ENCODE measurements at places on chromosomes 6 and 20. TPM values are rescaled to one million over a fixed set of nuclear protein-coding genes. Genes with fewer than 3 reads are reported as not detected.

Gene PSORS1C1
- total RNA-seq: 0.64 TPM

Gene IMPG1
- total RNA-seq: not detected

Gene PEX3
- 23.7 TPM for total RNA-seq

Gene WFDC5
- not detected for total RNA-seq

Gene HSPA1L
- total RNA-seq: 1.8 TPM

Gene TMEM170B
- total RNA-seq: 4.0 TPM

Gene C20orf96
- total RNA-seq: 4.5 TPM

Gene DNMT3B
- 0.90 TPM for total RNA-seq

Gene XKR7
- not detected for total RNA-seq

Gene TNF
- total RNA-seq: 7.6 TPM

Gene PROCR
- 9.3 TPM for total RNA-seq

Gene TINAG
- 0.52 TPM for total RNA-seq

Gene BMP2
- 2.2 TPM for total RNA-seq
